ENCODE measurements at places on chromosomes 12 and 14.

GRCh38 chr14:34055157-34055950, 104.5 kb upstream of the EGLN3 start:
- no peak for DNase-seq

DNA sequence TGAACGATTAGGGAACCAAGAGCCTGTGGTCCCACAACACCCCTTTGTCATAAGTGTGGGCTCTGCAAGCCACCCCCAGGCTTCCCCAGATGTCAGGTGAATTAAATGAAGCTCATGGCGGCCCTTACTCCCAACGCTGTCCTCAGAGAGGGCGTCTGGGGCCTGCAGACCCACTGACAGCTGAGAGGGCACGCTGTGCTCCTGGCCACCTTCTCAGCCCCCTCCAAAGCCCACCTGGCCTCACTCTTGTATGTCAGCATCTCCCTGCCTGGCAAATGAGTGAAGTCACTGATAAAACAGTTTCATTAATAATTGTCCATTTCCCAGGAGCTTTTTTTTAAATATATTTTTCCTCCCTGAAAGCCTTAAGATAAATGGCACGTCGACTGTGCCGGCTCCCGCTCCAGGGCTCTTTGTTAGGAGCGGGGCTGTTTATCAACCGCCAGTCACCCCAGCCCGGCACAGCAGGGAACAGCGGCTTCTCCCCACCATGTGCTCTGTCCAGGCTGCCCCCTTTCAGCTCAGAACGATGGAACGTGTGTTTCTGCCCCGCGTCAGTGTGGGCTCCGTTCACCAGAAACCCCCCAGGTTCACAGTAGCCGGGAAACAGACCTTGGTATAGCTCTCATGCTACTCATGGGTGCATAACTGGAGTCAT, 94.7 kb upstream of the SFSWAP start:
- DNase-seq = no peak

DNA sequence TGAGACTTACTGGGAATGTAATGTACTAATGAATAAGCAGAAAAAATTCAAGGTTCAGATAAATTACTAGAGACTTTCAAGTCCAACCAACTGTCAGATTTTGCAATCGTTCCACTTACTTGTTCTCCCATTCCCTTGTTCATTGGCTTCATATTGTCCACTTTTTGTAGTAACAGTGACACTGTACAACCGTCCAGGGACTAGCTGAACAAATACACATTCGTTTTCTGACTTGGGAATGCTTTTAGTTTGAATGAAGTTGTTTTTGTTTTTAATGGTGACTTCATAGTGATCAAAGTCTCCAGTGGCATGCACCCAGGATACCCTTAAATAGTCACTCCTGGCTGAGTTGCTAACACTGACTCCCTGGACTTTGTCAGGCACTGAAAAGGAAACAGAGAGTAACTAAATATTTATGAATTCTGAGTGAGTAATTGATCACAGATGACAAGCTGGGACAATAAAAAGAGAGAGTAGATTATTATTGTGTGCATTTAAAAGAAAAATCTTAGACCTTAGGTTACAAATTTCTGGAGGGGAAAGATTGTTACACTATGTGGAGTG, 65.4 kb downstream of the PTPRB start:
- DNase-seq = no peak

- no peak for DNase-seq
Observed at GRCh38 chr14:92240658-92241057, 82.3 kb upstream of the SLC24A4 start.

- DNase-seq = no peak
Observed at GRCh38 chr14:78638926-78639325, 468.8 kb downstream of the NRXN3 start.

GRCh38 chr12:122063694-122064024, 14.9 kb upstream of the MLXIP start:
- no peak for DNase-seq

DNA sequence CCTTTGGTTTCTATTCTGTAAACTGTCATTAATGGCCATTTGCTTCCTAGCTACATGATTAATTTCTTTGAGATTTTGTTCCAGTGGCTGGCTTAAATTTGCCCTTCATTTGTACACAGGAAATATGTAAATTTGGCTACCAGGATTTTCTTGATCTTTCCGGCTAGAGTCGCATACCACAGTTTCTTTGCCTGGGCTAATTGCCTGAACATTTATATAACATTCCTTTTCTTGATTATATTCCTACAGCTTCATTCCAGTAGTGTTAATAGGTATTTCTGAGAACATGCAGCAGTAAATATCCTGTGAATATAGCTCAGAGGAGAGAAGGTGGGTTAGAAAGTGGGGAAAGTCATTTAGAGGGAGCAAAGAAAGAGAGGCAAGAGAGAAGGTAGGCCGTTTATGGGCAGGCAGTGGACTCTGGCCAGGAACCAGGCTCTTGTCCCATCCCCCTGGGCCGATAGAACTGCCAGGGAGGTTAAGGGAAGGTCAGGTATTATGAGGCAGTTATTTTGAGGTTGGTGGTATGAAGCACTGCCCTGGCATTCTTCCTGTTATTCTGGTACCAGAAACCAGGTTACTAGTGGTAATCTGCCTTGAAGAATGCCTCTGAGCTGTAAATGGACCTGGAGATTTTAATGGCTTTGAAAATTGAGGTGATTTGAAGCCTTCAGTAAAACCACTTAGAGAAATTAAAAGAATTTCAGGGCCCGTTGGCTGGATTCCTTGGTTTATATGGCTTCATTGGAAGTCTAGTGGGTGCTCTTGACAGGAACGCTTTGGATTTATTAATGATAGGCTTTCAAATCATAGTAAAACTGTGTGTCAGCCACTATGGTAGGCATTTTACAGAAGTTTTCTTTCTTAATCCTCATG, 4.4 kb downstream of the RNF10 start:
- DNase-seq = peak; percentile 77

- DNase-seq = no peak
Observed at GRCh38 chr12:12546314-12546772, 16.3 kb downstream of the DUSP16 start.

DNA sequence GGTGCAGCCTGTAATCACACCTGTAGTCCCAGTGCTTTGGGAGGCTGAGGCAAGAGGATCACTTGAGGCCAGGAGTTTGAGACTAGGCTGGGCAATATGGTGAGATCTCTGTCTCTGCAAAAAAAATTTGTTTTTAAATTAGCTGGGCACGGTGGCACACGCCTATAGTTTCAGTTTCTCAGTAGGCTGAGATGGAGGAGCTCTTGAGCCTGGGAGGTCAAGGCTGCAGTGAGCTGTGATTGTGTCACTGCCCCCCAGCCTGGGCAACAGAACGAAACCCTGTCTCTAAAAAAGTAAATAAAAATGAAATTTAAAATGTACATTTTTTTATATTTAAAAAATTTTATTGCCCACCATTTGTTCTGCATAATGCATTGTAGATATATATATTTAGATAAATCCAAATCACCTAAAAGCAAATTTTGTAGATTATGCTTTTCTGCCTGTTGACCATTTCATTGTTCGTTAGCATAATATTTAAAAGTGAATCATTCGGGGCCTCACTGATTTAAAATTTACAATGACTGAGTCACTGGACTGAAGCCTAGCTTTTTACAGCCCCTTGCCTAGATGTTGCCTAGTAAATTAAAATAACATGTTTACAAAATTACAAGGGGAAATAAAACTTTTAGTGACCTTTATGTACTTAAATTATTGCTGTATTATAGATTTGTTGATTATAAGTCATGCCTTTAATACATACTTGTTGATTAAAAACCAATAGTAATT, 87.9 kb downstream of the USP15 start:
- DNase-seq = peak; percentile 20

DNA sequence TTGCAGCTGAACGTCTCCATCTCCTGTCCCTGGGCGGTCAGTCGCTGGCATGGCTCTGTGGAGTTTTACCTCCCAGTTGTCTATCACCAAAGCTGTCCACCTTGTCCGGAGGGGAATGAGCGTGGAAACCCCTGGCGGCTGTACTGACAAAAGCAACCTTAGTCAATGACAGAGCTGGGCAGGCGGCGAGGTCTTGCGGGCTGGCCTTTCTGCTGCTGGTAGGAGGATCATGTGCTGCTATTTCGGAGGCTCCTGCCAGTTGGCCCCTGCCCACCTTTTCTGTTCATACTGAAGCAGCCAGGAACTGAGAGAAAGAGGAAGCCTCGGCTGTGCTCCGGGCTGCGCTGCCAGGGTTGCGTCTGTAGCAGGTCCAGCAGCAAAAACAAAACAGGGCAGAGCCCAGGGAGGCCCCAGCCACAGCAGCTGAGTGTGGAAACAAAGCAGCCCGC, 57.7 kb downstream of the HMGA2 start:
- no peak for DNase-seq

DNA sequence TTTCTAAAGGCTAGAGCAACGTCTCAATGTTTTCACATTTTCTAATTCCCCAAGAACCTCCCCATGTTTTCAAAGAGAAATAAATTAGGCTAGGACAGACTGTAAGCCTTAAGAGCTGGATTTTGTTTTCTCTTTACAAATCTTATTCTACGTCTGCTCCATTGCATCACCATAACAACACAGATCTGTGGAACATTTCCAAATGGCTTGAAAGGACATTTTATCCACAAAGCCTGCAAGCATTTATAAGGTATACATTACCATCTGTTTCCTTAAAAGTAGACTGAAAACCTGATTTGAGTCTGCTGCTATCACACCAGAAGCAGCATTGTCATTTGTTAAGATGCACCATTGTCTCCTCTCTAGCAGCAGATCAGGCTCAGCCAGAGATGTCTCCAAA, 115.3 kb upstream of the PLEKHA5 start:
- DNase-seq = no peak

DNA sequence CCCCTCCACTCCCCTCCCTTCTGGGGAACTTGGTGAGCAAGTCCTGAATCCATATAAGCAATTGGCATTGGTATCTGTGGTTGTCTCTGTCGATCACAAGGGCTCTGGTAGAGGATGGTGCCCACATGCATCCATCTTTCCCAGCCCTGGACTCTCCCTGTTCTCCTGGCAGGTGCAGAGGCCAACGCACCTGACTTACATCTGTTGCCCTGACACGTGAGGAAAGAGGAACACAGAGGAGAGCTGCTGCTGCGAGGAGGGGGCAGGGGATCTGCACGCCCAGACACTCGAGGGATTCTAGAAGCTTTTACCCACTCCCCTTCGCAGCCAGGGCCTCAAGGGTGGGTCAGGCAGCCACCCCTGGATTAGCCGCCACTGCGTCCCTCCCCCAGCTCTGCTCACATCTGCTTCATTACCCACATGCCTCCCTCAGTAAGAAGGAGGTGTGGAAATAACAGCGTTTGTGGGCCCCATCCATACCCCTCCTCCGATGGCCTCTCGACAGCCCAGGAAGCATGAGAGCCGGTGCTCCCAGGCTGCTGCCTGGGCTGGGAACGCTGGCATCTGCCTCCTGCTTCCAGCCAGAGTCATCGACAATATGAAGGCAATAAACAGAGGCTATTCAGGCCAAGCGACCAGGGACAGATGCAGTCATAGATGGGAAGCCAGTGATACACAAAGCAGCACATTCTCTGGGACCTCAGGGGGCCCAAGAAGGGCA, 56.5 kb downstream of the KDM2B start:
- DNase-seq = no peak

DNA sequence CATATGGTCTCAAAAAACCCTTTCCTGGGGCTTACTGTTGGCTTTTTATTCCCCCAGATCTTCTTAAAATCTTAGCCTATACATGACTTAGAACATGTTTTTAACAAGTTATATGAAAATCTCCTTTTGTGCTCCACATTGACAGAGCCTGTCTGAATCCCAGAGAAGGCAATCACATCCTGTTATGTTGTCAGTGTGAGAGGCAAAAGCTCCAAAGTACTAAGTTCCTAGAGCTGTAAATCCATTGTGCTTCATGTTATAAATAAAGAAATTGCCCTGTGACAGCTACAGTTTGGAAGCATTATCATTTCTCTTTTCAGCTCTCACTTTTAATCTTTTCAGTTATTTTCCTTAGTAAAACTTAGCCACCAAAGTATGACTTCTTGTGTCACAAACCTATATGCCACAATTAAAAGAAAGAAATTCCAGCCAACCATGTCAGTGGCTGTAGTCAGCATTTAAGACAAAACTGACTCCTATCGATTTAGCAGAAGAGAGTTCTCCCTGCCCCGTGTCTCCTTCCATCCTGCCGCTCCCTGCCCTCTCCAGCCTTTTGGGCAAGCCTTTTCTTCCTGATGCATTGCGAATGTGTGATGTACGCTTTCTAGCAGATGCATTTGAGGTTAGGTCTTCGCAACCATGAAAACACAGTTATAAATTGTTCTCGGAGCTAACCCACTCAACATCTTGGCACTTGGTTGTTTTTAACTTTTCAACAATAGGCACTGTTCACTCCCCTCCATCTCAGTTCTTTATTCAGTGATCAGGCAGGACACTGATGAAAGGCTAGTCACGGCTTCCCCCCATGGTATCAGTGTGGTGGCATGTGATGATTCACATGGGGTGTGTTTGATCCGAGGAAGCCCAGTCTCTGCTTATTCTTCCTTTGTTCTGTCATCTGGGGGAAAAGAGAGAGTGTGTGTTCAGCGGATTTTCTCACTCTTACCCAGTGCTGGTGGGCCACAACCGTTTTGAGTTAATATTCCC, 143.5 kb downstream of the SSPN start:
- DNase-seq = peak; percentile 64

DNA sequence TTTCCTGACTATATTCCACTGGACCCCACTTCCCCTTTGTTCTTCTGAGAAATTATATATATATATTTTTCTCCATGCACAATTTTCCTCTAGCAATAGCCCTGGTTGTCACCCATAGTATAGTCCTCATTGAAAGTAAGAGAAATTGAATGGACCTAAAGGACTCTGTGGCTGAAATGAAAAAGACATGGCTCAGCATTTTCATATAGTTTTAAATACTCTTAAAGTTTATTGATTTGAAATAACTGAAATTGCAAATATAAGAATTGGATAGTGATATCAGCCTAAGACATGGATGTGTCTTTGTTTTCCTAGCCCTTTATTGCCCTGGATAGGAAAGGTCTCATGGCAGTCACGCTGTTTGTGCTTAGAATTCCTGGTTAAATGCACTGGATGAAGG, 113.8 kb downstream of the ANO6 start:
- DNase-seq = no peak

DNA sequence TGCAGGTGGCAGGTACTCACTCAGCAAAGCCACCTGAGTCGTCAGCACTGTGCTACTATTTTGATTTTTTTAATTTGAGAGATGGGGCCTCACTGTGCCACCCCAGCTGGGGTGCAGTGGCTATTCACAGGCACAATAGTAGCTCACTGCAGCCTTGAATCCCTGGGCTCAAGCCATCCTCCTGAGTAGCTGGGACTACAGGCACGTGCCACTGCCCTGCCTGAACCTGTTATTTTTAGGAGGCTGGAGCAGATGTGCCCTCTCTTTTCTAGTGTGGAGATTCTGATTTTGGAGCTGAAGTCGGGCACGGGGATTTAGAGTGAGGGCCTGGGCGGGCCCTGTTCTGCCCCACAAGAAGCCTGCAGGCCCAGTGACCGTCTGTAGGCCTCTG, 17.3 kb downstream of the SLC25A47 start:
- no peak for DNase-seq

All from A172 (cell line).